ENCODE measurements at places on chromosomes 5 and 9.

- no peak for DNase-seq
Measured at GRCh38 chr9:106648799-106649198, 214.2 kb upstream of the ZNF462 start.

DNA sequence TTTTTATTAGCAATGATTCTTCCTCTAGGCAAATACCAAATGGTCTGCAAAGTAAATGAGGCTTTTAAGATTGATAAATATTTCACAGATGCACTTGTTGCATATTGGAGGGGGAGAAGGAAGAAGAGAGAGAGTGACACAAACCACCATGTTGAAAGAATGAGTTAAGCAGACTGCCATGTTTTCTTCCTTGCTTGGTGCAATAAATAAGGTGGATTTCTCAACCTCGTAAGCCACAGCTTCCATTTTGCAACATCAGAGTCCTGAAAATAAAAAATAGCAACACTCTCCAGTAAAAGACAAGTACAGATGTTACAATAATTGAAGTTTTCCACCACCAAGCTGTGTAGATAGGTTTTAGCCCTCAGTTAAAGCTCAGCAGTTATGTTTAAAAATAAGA is 202.9 kb downstream of the SGCD start:
- DNase-seq, result no peak

- DNase-seq, result peak; percentile 45
Measured at GRCh38 chr9:137534256-137535119, 15.7 kb downstream of the PNPLA7 start.

- DNase-seq, result peak; percentile 58
Measured at GRCh38 chr9:135602789-135603481, 36.4 kb downstream of the GLT6D1 start.

- DNase-seq, result no peak
Measured at GRCh38 chr5:112608975-112609374, 128.7 kb upstream of the APC start.

DNA sequence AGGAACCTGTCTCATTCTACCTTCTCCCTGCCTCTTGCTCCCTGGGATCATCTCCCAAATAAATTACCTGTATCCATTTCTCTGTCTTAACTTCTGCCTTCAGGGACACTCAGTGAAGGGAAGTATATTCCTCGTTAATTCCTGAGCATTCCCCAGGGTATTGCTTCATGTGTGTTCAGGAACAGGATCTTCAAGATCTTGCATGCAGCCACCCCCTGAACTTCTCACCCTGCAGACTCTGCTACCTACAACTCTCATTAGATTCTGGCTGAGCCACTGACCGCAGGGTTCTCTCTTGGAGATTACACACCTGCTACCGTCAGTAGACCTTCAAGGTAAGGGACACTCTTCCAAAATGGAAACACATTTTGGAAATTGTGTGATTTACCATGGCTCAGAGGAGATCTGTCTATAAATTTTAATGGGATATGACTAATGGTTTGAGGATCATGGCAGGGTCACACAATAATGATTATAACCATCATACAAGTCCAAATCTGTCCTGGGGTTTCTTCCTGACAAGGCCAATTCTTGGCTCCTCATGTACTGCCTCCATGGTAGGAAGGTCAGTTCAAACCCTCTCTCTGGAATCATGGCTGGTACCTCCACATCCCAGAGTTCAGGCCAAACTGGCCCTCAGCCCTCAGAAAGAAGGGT is 38.9 kb upstream of the UGCG start:
- no peak for DNase-seq

DNA sequence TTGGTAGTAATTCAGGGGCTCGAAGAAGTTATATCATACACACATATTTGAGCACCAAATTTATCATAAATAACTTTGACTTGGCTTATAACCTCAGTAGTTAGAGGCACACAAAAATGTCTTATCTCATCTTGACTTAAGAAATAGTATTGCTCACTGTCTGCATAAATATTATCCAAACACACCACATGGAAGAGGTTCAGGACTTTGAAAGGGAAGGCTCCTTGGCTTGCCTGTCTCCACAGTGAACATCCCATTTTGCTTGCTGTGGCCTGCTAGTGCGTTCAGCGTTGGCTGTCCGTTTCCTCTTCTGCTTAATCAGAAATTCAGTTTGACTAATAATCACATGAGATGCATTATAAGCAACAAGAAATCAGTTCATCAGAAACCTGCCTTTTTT is 13.9 kb downstream of the GRXCR2 start:
- DNase-seq, result no peak

GRCh38 chr5:65133477-65134110 is 348.1 kb downstream of the ADAMTS6 start:
- no peak for DNase-seq

DNA sequence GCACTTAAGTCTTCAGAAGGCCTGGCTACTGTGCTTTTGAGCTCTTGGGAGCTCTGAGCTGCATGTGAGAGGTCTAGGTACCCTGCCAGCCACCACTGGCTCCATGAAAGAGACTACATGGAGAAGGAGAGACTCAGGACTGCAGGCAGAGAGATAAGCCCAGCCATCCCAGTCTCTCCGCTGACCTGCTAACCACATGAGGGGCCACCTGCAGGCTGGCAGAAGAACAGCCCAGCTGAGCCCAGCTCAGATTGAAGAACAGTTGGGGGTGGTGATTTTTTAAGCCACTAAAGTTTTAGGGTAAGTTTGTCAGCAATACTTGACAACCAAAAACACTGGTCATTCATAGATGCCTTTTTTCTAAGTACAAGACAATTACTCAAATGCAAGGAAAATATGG is 205.0 kb upstream of the PRDM9 start:
- no peak for DNase-seq

- no peak for DNase-seq
Measured at GRCh38 chr5:1658665-1659064, 134.9 kb upstream of the LPCAT1 start.

DNA sequence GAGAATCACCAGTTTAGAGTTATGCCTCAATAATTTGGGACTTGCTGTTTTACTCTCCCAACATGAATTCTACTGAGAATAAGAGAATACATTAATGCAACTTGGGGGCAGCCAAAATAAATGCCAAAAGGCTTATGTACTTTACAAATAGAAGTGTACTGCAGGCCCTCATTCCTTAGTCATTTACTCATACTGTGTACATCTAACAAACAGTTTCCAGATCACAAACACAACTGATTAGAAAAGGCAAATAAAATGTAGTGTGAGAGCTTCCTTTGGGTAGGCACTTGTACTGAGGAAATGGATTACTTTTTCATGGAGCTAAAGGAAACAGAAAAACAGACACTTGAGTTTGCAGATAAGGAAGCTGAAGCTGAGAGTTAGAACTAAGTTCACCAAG is 12.6 kb downstream of the ANKDD1B start:
- DNase-seq, result no peak

GRCh38 chr5:6687505-6687904 is 25.7 kb upstream of the TENT4A start:
- DNase-seq, result no peak
